ENCODE measurements at places on chromosomes 1 and 21. TPM values are rescaled to one million over a fixed set of nuclear protein-coding genes. Genes with fewer than 3 reads are reported as not detected.

The PLA2G5 gene
- total RNA-seq = 6.8 TPM

The MPZ gene
- 11.2 TPM for total RNA-seq

The PLCH2 gene
- 1.6 TPM for total RNA-seq

The APCS gene
- not detected for total RNA-seq

The KIAA0319L gene
- total RNA-seq = 58.6 TPM

The GSTM1 gene
- not detected for total RNA-seq

The CRNN gene
- total RNA-seq = not detected

The PBX1 gene
- 61.8 TPM for total RNA-seq

The NDUFS5 gene
- total RNA-seq = 134 TPM

The ZFP69B gene
- 2.2 TPM for total RNA-seq

The LCE1C gene
- total RNA-seq = not detected

The CRYBG2 gene
- total RNA-seq = 0.27 TPM

The MFAP2 gene
- 29.9 TPM for total RNA-seq

GRCh38 chr1:56359056-56359455 lies 220.3 kb downstream of the PLPP3 start:
- H3K36me3 ChIP-seq = peaks cover 3% of the 10 kb centered on the region
- H3K4me1 ChIP-seq = peaks cover 2% of the 10 kb centered on the region
- peaks cover 2% of the 10 kb centered on the region for H3K27me3 ChIP-seq
- no peak overlapping the region for H3K27ac ChIP-seq
- H3K4me3 ChIP-seq = no peak overlapping the region

DNA sequence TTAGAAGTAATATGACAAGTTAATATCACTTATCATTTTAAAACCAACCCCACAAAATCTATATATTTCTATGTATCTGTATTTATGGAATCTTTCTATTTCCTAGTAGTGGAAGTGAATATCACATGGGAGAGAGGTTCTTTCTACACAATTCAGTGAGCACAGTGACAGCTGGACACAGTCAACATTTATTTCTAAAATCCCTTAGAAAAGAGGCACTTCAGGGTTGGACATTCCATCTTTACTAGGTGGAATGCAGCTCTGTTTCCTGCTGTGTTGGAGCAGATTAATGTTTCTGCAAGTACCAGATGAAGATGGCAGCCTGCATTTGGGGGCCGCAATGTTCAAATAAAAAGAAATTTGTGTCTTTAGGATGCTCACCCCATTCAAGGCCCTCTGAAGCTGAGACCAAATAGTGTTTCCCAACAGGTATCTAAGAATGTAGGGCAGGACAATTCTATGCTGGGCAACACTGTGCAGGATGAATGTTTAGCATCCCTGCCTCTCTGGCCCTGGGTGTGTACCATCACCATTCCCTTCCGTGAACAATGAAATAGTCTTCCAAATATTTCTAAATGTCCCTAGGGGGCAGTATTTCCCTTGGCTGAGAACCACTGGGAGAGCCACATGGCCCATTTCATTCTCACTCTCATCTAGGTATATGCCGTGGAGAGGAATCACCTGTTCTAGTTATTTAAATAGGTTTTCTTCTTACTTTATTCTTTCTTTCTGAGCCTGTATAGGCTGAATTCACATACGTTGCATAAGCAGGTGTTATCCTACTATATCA lies 394.8 kb downstream of the PRDM2 start:
- H3K27ac ChIP-seq = no peak overlapping the region
- DNase-seq = no peak

- DNase-seq = no peak
- H3K36me3 ChIP-seq = no peaks in the 10 kb centered on the region
- no peaks in the 10 kb centered on the region for H3K4me1 ChIP-seq
- H3K4me3 ChIP-seq = no peak overlapping the region
Observed at GRCh38 chr1:227391879-227392278, 73.6 kb upstream of the CDC42BPA start.

DNA sequence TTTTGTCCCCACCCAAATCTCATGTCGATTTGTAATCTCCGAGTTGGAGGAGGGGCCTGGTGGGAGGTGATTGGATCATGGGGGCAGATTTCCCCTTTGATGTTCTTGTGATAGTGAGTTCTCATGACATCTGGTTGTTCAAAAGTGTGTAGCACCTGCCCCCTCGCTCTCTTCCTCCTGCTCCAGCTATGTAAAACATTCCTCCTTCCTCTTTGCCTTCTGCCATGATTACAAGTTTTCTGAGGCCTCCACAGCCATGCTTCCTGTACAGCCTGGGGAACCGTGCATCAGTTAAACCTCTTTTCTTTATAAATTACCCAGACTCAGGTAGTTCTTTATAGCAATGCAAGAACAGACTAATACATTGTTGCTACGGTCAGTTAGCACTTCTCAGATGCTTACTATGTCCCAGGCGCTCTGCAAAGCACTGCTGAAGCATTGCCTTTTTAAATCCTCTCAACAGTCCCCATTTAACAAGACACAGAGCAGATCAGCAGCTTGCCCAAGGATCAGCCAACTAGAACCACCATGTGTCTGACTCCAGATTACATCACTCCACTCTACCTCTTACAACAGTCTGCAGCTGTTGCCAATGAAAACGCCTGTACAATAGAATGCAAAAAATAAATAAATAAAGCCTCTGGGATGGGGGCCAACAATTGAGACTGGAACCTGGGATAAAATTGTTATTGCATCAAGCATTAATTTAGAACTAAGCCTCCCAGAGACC lies 52.4 kb upstream of the USP1 start:
- H3K27me3 ChIP-seq = no peaks in the 10 kb centered on the region
- no peaks in the 10 kb centered on the region for H3K4me1 ChIP-seq
- H3K36me3 ChIP-seq = no peaks in the 10 kb centered on the region
- H3K27ac ChIP-seq = no peak overlapping the region
- no peak for DNase-seq

- no peak for DNase-seq
- peaks cover 2% of the 10 kb centered on the region for H3K36me3 ChIP-seq
- H3K27ac ChIP-seq = no peak overlapping the region
- peaks cover 1% of the 10 kb centered on the region for H3K4me1 ChIP-seq
- no peaks in the 10 kb centered on the region for H3K27me3 ChIP-seq
Observed at GRCh38 chr1:43783096-43783670, 75.8 kb downstream of the ST3GAL3 start.

- H3K27me3 ChIP-seq = no peaks in the 10 kb centered on the region
- peaks cover 2% of the 10 kb centered on the region for H3K4me1 ChIP-seq
- no peak overlapping the region for H3K27ac ChIP-seq
- no peak for DNase-seq
Observed at GRCh38 chr1:53896635-53897229, 2.7 kb downstream of the DIO1 start.

DNA sequence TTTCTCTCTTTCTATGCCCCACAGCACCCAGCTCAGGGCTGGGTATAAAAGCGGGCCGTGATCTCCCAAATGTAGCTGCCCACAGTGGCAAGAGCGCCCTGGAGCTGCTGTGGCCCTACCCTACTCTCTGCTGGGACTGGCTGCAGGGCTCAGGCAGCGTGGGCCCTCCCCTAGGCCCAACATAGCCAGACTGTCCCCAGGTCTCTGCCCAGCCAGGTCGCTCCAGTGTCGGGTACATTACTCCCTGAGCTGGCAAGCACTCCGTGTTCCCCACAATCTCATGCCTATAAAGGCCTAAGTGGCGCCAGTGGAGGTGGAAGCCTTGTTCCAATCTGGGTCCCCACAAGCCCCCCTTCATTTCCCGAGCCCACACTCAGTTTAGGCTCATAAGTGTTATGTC lies 66.2 kb downstream of the GLIS1 start:
- H3K27me3 ChIP-seq = no peaks in the 10 kb centered on the region
- H3K27ac ChIP-seq = no peak overlapping the region
- no peak overlapping the region for H3K4me3 ChIP-seq
- no peaks in the 10 kb centered on the region for H3K36me3 ChIP-seq

- H3K4me3 ChIP-seq = no peak overlapping the region
- H3K4me1 ChIP-seq = no peaks in the 10 kb centered on the region
- no peaks in the 10 kb centered on the region for H3K27me3 ChIP-seq
Observed at GRCh38 chr1:21034725-21035628, 141.7 kb downstream of the EIF4G3 start.

GRCh38 chr1:247243524-247244137 lies 12.2 kb upstream of the VN1R5 start:
- H3K4me3 ChIP-seq = no peak overlapping the region
- H3K27ac ChIP-seq = no peak overlapping the region
- no peaks in the 10 kb centered on the region for H3K36me3 ChIP-seq
- H3K4me1 ChIP-seq = no peaks in the 10 kb centered on the region

DNA sequence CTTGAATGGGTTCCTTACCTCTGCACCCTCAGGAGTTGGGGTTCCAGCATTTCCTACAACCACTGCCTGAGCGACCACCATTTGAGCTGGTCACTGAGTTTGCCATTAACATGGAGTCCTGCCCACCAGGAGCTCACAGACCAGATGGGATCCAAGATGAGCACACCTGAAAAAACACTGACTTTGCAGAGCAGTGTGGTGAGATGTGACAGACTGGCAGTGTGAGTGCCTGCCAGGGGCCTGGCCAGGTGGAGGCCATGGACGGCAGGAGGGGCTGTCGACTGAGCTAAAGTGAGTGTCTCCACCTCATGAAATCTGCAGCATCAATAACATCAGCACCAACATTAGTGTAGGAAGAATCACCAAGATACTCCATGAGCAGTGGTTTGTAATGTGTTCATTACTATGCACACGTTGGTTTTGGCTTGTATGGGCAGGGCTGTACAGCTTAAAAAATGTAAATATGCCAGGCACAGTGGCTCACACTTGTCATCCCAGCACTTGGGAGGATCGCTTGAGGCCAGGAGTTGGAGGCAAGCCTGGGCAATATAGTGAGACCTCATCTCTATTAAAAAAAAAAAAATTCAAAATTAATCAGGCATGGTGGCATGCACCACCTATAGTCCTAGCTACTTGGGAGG lies 12.2 kb upstream of the MIXL1 start:
- no peak overlapping the region for H3K4me3 ChIP-seq
- H3K27me3 ChIP-seq = no peaks in the 10 kb centered on the region
- no peak for DNase-seq

- no peak overlapping the region for H3K4me3 ChIP-seq
- no peaks in the 10 kb centered on the region for H3K27me3 ChIP-seq
- peak; percentile 40 for DNase-seq
- H3K27ac ChIP-seq = no peak overlapping the region
- H3K36me3 ChIP-seq = peaks cover 2% of the 10 kb centered on the region
- peaks cover 2% of the 10 kb centered on the region for H3K4me1 ChIP-seq
Observed at GRCh38 chr1:159913451-159914192, 11.7 kb downstream of the TAGLN2 start.

- no peak for DNase-seq
- peak overlapping the region; percentile 90 for H3K27ac ChIP-seq
- no peak overlapping the region for H3K4me3 ChIP-seq
- no peaks in the 10 kb centered on the region for H3K4me1 ChIP-seq
- peaks cover 8% of the 10 kb centered on the region for H3K36me3 ChIP-seq
Observed at GRCh38 chr1:223771814-223772770, 59.8 kb downstream of the CAPN2 start.

DNA sequence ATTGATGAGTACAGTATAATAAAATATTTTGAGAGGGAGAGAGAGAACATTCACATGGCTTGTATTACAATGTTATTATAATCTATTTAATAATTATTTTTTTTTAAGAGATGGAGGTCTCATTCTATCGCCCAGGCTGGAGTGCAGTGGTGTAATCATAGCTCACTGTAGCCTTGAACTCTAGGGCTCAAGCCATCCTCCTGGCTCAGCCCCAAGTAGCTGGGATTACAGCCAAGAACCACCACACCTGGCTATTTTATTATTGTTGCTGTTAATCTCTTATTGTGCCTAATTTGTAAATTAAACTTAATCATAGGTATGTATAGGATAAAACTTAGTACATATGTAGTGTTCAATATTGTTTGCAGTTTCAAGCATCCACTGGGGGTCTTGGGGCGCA lies 57.8 kb downstream of the HS2ST1 start:
- no peak overlapping the region for H3K27ac ChIP-seq
- no peaks in the 10 kb centered on the region for H3K27me3 ChIP-seq
- no peak overlapping the region for H3K4me3 ChIP-seq
- H3K36me3 ChIP-seq = no peaks in the 10 kb centered on the region
- no peak for DNase-seq

DNA sequence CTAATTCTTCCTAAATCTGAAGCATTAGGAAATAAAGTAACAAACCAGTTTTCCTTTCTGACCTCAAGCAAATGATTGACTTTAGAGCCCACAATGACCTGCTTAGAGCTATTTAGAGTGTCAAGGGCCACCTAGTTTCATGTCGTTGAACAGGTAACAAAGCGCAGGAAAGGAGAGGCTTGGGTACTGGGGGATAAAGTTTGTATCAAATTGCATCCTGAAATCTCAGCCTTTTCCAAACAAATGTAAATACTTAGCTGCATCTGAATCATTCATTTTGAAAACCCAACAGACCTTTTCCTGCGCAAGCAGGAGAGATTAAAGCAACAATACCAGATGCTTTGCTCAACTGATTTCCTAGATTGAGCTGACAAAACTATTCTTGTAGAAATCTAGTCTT lies 121.2 kb downstream of the NRIP1 start:
- H3K27me3 ChIP-seq = no peaks in the 10 kb centered on the region
- no peak overlapping the region for H3K4me3 ChIP-seq
- H3K36me3 ChIP-seq = no peaks in the 10 kb centered on the region
- H3K4me1 ChIP-seq = no peaks in the 10 kb centered on the region
- no peak for DNase-seq
- H3K27ac ChIP-seq = no peak overlapping the region

- H3K27ac ChIP-seq = no peak overlapping the region
- no peaks in the 10 kb centered on the region for H3K36me3 ChIP-seq
- H3K4me3 ChIP-seq = no peak overlapping the region
Observed at GRCh38 chr21:16913010-16913409, 599.8 kb upstream of the CXADR start.

DNA sequence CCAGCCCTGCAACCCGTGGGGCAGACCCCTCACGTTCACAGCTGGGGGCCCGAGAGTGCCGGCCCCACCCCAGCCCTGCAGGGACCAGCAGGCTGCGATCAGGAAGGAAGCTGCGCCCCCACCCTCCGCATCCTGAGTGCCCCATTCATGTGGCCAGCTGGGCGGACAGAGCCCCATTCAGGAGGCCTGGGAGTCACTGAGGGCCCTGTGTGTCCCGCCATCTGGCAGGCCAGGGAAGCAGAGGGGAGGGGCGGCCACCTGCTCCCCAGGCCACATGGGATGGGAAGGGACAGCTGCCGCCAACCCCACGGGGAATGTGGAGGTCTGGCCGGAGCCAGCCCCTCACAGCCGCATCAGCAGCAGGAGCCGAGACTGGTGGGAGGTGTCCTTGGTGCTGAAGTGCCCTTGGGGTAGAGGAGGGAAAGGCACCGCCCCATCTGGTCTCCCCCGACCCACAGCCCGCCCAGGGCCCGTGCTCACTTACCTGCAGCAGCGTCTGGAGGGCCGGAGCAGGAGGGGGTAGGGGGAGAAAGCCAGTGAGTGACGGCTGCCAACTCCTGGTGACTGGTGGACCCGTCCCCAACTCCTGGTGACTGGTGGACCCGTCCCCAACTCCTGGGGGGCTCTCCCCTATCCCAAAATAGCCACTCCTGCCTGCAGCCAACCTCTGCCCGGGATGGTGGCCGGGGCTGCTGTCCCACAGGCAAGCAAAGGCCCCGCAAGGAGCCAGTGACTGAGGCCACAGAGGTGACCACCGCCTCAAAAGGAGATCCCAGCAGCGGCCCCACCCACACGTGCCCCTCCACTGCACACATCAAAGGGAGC lies 8.7 kb downstream of the ACAP3 start:
- DNase-seq = no peak
- H3K4me1 ChIP-seq = no peaks in the 10 kb centered on the region
- H3K27me3 ChIP-seq = no peaks in the 10 kb centered on the region
- H3K4me3 ChIP-seq = no peak overlapping the region
- H3K36me3 ChIP-seq = no peaks in the 10 kb centered on the region
- H3K27ac ChIP-seq = no peak overlapping the region

GRCh38 chr1:170068923-170069322 lies 5.6 kb downstream of the KIFAP3 start:
- no peaks in the 10 kb centered on the region for H3K36me3 ChIP-seq
- H3K27ac ChIP-seq = no peak overlapping the region
- H3K27me3 ChIP-seq = no peaks in the 10 kb centered on the region
- no peak overlapping the region for H3K4me3 ChIP-seq
- no peak for DNase-seq

Measured in aorta (tissue), 5 donors.